Neural cell (in vitro differentiated cells): ENCODE measurements at places on chromosomes 1 and 21. TPM values are rescaled to one million over a fixed set of nuclear protein-coding genes. Genes with fewer than 3 reads are reported as not detected.

The PCP4L1 gene
- polyA plus RNA-seq = 51.2 and 62.5 TPM in 2 replicates

The IL22RA1 gene
- not detected in 2 replicates for polyA plus RNA-seq

The NBPF20 gene
- 6.8 and 7.0 TPM in 2 replicates for polyA plus RNA-seq

The TARS2 gene
- polyA plus RNA-seq = 19.4 and 22.8 TPM in 2 replicates

The HSPG2 gene
- polyA plus RNA-seq = 0.79 and 0.90 TPM in 2 replicates

The C1orf226 gene
- 6.7 and 10.2 TPM in 2 replicates for polyA plus RNA-seq

The ELF3 gene
- 0.22 and 0.26 TPM in 2 replicates for polyA plus RNA-seq
